NCI-H2081 (cell line): ENCODE measurements at places on chromosomes 12 and 14.
A peak's percentile ranks its signal among the peaks of the same experiment; 100 is the strongest.

DNA sequence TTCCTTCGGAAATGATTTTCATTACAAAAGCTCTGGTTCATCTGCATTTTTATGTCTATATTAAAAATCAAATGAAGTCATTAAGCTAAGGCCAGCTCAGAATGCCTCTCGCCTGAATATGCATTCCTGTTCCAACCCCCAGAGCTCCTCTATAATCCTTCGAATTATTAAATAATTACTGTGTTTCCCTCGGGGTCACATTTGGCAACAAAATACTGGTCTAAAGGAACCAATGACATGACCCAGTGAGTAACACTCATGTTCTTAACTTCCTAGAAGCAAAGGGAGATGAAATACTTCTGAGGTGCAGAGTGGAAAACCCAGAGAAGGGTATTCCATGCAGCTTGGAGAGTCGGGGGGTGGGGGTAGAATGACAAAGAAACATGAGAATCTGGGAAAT is 68.3 kb downstream of the FOXN3 start:
- no peak for DNase-seq

GRCh38 chr14:52922656-52923055 is 28.2 kb downstream of the FERMT2 start:
- no peak for DNase-seq

DNA sequence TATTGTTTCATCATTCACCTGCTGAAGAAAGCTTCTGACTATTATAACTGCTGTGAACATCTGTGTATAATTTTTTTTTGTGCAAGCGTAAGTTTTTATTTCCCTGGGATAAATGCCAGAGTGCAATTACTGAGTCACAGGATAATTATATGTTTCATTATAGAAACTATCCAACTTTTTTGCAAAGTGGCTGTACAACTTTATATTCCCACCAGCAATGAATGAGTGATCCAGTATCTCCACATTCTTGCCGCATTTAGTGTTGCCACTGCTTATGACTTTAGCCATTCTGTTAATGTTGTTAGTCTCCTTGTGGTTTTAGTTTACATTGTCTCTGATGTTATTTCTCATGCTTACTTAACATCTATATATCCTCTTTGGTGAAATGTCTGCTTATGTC is 88.1 kb upstream of the CCDC175 start:
- DNase-seq = no peak

- peak; percentile 38 for DNase-seq
Observed at GRCh38 chr12:18158774-18159557, 69.0 kb upstream of the RERGL start.
